Stimulated activated CD4-positive, alpha-beta T cell treated with anti-CD3 and anti-CD28 coated beads, Interleukin-15, amount 100 ng/mL, for 1 hour (primary cell): ENCODE measurements at places on chromosomes 1 and 21.

GRCh38 chr1:164928232-164928812 is 369.3 kb downstream of the PBX1 start:
- no peak for DNase-seq

GRCh38 chr21:33808715-33809367 is 106.8 kb downstream of the ATP5PO start:
- DNase-seq, result no peak

- no peak for DNase-seq
Observed at GRCh38 chr1:173210283-173210682, 3.2 kb upstream of the TNFSF4 start.

DNA sequence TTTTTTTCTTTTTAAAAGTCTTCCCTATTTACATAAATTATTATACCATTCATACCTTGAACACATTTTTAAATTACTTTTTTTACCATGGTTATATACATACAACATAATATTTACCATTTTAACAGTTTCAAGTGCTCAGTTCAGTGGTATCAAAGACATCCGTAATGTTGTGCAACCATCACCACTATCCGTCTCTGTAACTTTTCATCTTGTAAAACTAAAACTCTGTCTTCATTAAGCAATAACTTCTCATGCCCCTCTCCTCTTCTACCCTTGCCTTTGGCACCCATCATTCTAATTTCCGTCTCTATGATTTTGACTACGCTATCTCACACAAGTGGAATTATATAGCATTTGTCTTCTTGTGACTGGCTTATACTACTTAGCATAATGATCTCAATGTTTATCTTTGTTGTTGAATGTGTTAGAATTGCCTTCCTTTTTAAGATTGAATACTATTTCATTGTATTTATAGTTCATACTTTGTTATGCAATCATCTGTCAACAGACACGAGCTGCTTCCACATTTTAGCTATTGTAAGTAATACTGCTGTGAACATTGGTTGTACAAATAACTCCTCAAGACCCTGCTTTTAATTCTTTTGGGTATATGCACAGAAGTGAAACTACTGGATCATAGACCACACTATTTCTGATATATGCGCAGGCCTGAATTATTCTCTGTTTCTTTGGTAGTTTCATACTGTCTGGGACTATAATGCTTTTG is 689.5 kb upstream of the NCAM2 start:
- DNase-seq, result no peak

- DNase-seq, result no peak
Observed at GRCh38 chr1:84598846-84599741, 24.9 kb upstream of the CTBS start.

- DNase-seq, result no peak
Observed at GRCh38 chr1:98702976-98703375, 41.5 kb downstream of the SNX7 start.

DNA sequence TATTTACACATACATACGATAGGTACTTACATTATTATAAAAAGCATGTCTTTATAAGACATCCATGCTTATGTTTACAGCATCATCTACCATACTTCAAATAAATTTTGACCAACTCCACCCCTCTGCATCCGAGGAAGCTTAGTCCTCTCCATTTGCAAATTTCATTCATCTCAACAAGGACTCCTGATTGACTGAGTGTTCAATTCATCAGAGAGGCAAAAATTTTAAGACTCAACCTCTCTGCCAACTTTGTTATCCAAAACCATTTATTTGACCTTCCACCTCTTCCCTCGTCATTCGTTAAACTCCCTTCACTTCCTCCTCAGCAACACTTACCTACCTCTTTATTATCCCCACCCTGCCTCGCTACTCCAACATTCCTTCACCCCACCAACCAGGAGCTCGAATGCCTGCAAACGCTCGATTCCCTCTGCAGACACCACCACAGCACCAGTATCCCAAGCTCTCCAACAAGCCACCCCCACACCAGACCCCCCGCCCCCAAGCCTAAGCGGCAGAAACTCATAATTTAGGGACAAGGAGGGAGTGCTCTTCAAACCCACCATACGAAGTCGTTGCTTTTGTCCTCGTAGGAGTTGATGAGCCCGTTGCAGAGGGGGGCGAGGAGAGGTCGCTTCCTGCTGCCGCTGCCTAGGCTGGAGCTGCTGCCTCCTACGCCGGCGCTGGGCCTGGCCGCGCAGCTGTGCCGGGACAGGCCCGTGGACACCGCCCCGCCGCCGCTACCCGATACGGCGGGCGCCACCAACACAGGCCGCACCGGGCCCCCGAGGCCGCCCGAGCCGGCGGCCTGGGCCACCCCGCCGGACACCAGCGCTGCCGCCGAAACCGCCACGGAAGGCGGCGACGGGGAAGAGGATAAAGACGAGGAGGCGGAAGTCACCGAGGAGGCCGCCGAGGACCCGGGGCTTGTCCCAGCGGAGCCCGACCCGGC is 803 bp downstream of the COP1 start:
- peak; percentile 25 for DNase-seq

- no peak for DNase-seq
Observed at GRCh38 chr1:198443365-198444233, 96.9 kb downstream of the ATP6V1G3 start.

- no peak for DNase-seq
Observed at GRCh38 chr1:67636146-67636545, 48.9 kb upstream of the GADD45A start.

DNA sequence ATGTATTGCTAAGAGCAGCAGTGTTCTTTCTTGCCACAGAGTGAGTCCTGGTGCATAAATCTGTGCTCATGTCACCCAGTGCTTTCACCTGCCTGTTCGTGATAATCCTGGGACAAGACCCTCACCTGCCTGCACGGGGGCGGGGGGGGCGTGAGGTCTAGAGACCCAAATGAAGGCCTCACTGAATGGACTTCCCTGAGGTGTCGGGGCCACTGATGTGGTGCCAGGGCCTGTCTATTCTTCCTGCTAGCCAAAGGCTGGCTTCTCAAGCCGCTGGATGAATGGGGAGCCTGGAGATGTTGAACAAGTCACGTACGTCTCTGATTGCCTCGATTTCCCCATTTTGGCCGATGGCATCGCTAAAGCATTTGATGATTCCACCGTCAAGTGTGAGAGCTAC is 118.8 kb upstream of the IRF2BP2 start:
- no peak for DNase-seq

DNA sequence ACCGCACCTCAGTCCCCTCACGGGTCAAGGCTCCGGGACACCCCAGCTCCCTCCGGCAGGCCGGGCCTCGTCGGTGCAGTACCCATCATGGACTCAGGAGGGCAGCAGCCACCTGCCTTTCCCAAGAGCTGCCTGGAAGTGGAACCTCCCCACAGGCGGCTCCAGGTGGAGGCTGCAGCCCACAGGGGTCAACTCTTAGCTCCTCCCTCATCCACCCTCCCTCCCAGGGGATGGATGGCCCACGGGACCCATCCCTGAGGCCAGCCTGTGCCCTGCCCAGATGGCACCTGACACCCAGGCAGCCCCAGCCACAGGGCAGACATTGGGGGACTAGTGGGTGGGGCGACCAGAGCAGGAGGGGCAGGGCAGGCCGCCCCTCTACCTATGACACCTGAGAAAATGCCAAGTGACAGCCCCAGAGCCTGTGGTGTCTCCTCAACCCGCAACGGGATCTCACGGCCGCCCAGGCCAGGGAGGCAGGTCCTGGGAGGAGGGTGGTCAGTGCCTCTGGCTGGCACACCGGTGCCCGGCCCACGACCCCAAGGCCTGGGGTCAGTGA is 1.2 kb upstream of the ARHGEF16 start:
- peak; percentile 65 for DNase-seq

DNA sequence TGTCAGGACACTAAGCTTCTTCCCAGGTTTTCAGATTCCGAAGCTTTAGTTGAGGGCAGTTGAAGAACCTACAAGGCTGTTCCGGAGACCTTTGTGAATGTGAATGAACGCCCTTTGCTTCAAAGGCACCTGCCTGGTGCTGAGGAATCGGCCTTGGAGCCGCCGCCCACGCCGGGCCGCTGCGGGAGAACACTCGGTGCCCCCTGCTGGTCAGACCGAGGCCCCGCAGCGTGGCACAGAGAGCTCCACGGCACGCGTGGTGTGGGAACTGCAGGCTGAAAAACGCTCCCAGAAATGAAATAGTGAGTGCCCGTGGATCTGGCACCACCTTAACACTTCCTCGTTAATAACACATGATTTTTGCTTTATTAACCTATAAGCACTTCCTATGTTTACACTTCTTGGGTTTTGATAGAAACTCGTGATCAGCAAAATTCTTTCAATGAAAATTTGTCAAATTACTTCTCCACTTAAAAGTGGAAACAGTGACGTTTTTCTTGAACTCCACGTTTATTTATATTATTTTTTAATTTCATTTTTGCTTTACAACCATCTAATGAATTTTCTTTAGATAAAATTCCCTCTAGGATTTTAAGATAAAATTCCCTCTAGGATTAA is 460.6 kb downstream of the DSCAM start:
- peak; percentile 18 for DNase-seq

DNA sequence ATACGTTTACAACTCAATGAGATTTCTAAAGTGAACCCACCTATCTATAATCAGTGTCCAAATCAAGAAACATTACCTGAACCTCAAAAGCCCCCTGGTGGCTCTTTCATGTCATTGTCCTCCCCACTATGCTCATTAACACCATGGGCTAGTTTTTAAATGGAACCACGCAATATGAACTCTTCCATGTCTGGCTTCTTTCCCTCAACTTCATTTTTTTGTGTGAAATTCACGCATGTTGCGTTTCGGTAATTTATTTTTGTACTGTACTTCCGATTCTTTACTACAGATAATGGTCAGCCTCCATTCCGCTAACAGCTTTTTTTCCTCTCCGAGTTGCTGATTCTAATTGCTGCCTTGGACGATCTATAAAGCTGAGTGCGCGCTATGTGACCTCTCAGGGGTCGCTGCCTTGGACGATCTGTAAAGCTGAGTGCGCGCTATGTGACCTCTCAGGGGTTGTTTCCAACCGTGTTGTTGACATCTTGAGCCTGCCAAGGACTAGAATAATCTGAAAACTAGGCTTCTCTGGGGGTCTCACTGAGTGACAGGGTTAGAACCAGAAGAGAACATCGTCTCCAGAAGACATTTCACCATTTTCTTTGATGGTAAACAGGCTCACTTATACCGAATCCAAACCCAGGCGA is 1.1 kb upstream of the CACYBP start:
- peak; percentile 10 for DNase-seq

DNA sequence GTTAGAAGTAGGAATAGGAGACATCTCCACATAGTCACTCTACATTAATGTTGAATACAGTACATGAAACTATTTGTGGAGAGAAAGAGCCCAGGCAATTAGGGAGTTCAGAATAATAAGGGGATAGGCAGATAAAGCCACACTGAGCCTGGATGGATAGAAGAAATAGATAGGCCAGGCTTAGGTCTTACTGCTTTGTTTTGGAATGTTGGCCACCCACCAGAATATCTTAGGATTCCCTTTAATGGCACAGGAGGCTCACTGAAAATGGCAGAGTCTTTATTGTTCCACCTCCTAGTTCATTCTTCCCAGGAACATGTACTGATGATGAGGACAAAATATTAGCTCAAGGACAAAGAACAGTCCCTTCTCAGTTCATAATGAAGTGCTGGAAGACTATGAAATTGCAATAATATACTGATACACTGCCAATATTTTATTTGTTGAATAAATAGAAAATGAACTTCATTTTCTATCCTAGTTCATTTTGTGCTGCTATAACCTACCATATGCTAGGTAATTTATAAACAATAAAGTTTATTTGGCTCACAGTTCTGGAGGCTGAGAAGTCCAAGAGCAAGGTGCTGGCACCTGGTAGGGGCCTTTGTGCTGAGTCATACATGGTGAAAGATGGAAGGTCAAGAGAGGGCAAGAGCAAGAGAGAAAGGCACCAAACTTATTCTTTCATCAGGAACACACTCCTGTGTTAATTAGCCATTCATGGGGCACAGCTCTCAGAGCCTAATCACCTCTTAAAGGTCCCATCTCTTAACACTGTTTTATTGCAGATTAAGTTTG is 87.3 kb downstream of the TBX15 start:
- DNase-seq, result no peak

DNA sequence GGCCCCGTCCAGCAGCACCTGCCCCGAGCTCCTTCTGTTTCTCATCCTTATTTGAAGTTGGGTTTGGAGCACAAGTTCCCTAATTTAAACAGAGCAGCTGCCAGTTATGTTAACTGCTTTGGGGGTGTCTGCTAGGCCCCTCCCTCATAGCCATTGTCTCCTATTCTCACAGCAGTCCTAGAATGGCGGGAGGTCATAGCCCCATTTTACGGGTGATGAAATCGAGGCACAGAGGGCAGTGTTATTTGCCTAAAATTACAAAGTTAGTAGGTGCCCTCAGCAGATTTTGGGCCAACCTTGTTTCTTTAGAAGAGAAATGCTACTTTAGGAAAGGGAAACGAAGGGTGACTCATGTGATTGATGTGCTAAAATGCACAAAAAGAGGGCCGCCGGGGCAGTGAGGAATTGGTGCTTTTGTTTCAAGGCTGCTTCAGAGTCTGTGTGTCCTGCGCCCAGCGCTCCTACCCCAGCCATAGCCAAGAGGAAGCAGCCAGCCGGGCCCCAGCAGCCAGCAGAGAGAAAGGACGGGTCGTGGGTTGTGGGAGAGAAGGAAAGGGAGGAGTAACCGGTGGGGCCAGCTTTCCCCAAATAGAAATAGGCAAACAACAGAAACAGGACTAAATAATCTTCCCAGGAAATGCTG is 13.0 kb downstream of the VANGL1 start:
- no peak for DNase-seq

GRCh38 chr1:113197719-113198330 is 124.8 kb downstream of the LRIG2 start:
- no peak for DNase-seq

DNA sequence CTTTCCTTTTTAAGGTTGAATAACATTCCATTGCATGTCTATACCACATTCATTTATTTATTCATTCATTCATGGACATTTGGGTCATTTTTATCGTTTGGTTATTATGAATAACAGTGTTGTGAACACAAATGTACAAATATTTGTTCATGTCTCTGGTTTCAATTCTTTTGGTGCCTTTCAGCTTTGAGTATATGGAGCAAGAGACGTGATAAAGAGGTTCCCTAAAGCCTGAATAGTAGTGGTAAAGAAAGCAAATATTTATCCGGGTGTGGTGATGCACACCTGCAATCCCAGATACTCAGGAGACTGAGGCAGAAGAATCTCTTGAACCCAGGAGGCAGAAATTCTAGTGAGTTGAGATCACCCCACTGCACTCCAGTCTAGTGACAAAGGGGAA is 5.3 kb upstream of the RLF start:
- no peak for DNase-seq

- DNase-seq, result no peak
Observed at GRCh38 chr1:17742583-17742982, 12.6 kb upstream of the ACTL8 start.

DNA sequence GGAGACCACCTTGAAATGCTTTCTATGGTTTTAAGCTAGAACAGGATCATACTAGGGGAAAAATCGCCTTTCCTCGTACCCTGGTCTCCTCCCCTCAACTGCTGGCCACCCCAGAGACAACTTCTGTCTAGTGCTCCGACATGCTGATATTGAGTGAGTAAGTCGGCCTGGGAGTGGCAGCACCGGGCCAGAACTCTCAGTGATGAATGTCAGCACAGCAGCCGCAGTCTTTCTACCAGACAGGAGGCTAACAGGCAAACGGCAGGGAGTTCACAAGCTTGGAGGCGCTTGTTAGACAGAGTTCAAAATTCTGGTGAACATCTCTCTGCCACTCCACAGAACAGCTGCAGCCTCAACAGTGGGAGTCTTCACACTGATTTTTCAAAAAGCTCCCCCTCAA is 716.9 kb downstream of the ADGRL2 start:
- no peak for DNase-seq
